ENCODE measurements at places on chromosomes 16 and 17.
A peak's percentile ranks its signal among the peaks of the same experiment; 100 is the strongest.

DNA sequence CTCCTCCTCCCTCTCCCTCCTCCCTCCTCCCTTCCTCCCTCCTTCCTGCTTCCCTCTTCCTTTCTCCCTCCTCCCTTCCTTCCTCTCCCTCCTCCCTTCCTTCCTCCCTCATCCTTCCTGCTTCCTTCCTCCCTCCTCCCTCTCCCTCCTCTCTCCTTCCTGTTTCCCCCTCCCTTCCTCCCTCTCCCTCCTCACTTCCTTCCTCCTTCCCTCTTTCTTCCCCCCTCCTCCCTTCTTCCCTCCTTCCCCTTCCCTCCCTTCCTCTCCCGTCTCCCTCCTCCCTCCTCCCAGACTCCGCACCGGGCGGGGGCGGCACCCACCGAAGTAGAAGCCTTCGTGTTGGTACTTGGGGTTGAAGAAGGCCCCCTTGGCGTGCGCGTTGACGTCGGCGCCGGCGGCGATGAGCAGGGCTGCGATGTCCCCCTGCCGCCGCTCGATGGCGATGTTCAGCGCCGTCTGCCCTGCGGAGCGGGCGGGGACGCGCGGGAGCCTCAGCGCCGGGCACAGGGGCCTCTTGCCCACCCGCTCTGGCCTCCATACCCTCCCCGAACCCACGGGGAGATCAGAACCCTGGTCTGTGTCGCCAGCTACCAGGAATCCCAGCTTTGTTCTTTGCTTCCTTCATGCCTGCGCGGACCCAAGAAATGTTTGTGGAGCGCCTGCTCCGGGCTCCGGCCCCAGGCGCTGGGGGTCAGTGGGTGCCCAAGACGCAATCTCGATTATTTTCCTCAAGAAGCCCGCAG, 22.2 kb downstream of the TRPV3 start:
- peak; percentile 64 for DNase-seq

DNA sequence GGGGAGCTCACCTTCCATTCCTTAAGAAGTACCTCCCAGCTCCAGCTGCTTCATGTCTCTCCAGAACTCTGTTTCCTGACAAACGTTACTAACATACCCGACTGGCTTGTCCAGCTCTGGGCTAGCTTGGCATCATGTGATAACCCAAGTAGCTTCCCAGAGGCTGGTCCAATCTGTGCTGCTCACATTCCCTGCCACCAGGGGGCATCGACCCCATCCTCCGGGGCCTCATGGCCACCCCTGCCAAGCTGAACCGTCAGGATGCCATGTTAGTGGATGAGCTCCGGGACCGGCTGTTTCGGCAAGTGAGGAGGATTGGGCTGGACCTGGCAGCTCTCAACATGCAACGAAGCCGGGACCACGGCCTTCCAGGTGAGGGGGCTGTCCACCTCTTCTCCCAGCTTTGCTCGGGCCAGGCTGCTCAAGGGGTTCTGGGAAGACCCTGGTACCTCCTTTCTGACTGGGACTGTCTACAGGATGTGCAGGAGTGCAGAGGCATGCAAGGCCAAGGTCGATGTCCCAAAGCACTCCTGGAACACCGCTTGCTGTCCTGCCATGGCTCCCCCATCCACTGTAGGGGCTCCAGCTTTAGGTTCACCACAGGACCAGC, 7.6 kb downstream of the EPX start:
- peak; percentile 46 for DNase-seq

DNA sequence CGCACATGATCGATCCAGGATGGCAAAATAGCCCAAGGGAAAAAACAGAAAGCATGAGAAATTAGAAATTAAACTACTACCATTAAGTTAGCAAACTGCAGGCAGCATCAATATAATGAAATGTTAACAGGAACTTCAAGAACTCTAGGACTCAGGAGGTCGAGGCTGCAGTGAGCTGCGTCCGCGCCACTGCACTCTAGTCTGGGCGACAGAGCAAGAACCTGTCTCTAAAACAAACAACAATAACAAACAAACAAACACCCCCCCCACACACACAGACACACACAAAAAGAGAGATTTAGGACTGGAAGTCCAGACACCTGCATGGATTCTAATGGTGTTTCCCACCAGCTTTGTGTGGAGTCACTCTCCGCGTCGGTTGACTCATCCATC, 525 bp upstream of the SEPHS2 start:
- DNase-seq: no peak

- no peak for DNase-seq
These were observed 38.4 kb upstream of the VWA3A start for GRCh38 chr16:22053921-22054341.

DNA sequence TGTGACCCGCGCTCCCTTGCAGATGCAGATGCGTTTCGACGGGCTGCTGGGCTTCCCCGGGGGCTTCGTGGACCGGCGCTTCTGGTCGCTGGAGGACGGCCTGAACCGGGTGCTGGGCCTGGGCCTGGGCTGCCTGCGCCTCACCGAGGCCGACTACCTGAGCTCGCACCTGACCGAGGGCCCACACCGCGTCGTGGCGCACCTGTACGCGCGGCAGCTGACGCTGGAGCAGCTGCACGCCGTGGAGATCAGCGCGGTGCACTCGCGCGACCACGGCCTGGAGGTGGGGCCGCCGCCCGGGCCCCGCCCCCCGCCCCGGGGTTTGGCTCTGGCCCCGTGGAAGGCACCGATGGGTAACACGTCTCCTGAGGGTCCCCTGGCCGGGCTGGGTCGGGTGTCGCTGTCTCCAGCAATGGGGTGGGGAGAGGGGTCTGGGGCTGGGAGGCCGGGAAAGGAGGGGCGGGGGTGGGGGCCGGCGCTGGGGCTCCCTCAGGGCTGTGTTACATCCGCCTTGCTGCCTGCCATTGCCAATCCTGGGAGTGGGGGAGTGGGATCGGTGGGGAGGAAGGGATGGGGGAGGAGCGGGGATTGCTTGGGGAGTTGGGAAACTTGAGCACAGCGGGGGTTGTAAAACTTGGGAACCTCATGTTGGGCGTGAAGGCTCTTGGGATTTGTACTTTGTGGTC, 737 bp downstream of the NUDT16L1 start:
- peak; percentile 50 for DNase-seq

DNA sequence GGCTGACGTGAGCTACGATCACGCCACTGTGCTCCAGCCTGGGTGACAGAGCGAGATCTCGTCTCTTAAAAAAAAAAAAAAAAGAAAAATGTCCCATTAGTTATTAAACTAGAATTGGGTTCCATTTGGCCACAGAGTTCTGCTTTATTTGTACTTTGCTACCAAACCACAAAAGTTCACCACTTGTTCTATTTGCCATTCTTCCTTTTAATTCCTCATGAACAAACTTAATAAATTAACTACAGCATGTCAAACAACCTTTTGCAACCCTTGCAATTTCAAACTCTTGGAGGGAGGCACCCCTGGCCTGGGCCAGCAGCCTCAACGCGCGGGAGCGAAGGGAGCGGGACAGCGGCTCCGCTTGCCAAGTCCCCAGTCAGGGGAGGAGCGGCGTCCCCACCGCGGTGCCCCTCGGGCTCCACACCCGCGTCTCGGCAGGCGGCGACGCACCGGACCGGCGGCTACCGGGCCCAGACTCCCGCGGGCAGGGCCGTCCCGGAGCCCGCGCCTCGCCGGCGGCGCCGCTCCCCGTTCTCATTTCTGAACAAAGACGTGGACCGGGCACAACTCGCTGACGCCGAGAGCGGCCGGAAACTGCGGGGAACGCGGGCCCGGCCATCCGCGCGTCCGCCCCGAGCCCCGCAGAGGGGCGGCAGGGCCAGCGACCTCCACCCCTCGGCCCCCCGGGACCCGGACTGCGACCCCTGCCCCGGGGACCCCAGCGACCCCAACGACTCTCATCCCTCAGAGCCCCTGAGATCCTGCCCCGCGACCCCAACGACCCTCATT, 775 bp downstream of the CYTH1 start:
- DNase-seq: no peak

- no peak for DNase-seq
These were observed 280.7 kb upstream of the PSMD7 start for GRCh38 chr16:74015953-74016352.

GRCh38 chr16:30637944-30638343, 12.8 kb upstream of the PRR14 start:
- no peak for DNase-seq

DNA sequence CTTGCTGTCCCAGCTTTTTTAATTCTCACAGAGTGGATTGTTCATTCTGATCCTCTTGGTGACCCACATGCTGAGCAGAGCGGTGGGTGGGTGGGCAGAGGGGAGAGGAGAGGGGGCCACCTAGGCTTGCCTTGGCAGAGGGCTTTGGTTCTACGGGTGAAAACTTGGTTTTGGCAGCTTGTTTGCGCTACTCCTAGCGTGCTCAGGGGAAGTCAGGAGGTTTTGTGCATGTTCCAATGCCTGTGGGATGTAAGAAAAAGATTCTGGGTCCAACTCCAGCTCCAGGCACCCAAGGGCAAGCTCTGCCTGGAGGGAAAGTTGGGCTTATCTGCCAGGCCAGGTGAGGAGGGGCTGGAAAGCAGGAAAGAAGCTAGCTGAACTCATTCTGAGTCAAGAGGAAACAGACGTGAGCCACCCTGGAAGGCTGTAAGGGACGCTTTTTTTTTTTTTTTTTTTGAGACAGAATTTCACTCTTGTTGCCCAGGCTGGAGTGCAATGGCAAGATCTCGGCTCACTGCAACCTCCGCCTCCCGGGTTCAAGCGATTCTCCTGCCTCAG, 169.1 kb downstream of the WSCD1 start:
- DNase-seq: no peak

DNA sequence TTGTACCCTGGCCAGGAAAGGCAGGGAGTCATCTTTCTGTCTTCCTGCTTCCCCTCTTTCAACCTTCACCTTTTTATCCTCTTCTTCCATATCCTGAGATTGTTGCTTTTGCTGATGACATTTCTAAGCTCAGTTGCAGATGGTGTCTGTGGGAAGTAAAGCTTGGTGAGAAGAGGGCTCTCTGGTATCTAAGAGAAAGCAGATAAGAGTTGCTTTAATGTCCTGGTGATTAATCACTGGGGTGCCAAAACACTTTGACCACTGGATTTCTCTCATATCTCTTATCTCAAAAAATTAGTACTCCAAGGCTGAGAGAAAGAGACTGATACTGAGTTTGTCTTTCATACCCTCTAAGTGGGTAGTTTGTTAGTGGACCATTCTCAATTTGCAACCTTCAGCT, 71.3 kb downstream of the NEUROD2 start:
- no peak for DNase-seq

GRCh38 chr17:69123626-69124025, 18.1 kb downstream of the ABCA6 start:
- no peak for DNase-seq

DNA sequence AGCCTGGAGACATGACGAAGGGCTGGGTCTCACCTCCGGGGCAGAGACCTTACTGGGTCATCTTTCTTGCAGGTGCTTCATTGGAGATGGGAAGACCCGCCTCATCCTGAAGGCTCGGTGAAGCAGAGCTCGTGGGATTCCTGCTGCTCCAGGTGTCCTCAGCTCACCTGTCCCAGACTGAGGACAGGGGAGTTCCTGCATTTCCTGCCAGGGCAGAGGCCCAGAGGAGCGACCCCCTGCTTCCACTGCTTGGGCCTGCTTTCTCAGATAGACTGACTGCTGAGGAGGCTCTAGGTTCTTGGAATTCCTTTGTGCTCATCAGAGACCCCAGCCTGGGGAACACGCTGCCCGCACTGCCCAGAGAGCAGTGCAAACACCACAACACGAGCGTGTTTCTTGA, 11.6 kb downstream of the AQP8 start:
- DNase-seq: no peak

DNA sequence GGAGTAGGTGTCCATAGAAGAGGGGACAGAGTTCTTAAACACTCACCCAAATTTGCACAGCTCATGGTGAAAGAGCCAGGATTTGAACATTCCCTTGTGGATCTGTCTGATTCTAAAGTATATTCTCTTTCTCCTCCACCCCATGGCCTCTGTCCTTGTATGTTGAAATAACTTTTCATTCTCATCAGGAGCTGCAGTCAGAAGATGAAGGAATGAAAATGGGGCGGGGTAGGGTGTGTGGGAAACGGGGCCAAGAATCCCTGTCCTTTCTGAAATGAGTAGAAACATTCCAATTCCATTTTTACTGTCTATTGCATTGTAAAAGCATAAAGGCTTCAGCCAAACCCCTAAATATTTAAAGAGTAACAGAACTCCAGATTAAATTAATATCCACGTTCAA, 42.8 kb downstream of the NOG start:
- no peak for DNase-seq

- no peak for DNase-seq
These were observed 102.2 kb downstream of the ABCA8 start for GRCh38 chr17:68853036-68853435.

DNA sequence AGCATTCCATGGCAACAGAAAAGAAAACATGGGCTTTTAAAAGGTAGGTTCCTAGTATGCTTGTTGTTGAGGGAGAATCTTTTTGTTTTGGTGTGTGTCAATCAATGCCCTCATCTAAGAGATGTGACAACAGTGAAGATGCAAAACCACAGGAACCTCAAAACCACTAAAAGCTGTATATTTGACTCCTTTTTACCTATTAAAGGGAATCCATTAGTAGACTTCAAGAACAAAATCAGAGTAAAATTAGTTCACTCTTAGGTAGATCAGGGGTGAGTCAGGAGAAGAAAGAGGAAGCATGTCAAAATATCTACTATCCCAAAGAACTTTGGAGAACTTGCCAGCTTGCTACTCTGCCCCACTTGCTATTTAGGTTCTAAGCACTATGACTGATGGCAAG, 89.1 kb downstream of the CDK5R1 start:
- no peak for DNase-seq

DNA sequence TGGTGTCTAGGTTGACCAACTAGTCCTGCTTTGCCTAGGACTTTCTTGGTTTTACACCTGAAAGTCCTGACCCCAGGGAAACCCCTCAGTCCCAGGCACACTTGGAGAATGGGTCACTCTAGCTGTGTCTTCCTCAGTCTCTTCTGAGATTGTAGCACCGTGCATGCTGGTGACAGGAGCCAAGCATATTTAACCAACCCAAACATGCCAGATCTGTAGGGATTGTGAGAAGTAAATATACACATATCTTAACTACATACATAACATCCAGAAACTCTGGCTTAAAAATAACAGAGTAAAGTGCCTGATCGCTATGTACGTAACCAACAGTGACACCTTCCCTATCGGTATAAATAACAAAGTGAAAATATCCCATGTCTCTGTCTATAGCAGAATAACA, 158.1 kb downstream of the HAPSTR1 start:
- no peak for DNase-seq

DNA sequence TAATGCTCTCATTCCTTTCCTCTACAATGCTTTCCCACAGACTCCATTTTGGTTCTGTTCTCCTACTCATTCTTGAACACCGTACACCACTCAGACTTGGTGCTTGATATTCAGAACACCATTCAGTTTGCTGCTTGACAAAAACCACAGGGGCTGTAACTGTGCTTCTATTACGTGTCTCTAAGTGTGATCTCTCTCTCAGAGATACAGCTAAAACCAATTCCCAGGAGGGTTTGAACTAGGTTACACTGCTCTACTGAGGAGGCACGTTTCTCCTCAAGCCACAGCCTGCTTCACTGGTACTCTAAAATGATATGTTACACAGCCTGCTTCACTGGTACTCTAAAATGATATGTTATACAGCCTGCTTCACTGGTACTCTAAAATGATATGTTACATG, 175.7 kb downstream of the CEP112 start:
- DNase-seq: no peak

DNA sequence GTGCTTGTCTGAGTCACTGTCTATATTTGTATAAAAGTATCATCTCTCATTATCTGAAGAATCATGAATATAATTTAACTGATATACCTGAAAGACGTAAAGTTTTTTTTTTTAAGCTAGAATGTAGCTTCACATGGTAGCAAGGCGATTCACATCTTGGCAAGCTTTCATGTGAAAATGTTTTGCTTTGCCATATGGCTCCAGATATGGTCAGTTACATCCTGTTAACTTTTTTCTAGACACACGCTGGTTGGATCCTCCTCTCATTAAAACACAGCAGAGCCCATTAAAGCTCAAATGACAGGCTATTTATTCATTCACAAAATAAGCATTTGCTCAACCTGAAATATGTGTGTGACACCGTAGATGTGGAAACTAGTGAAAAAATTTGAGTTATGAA, 412.8 kb downstream of the KIF2B start:
- no peak for DNase-seq
